ENCODE measurements at places on chromosomes 2 and 18.

- no peak for DNase-seq
Observed at GRCh38 chr18:51157215-51157614, 40.3 kb downstream of the MEX3C start.

- no peak for DNase-seq
Observed at GRCh38 chr2:213064099-213064498, 87.3 kb downstream of the IKZF2 start.

DNA sequence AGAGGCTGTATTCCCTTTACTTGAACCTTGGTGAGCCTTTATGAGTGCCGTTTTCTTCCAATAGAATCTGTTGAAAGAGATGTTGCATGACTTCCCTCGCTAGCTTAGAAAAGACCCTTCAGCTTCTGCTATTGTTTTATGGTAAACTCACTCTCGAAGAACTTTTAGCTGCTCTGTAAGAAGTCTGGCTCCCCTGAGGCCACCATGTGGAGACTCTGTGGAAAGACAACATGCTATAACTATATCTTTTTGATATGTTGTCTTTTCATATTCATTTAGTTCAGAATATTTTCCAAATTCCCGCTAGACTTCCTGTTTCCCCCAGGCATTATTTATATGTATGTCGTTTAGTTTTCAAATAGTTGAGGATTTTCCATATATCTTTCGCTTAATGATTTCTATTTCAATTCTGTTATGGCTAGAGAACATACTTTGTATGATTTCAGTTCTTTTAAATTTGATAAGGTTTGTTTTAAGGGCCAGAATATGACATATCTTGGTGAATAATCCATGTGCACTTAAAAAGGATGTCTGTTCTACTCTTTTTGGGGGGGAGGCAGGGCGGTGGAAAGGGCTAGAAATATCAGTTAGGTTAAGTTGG is 64.1 kb downstream of the PTPN4 start:
- no peak for DNase-seq

DNA sequence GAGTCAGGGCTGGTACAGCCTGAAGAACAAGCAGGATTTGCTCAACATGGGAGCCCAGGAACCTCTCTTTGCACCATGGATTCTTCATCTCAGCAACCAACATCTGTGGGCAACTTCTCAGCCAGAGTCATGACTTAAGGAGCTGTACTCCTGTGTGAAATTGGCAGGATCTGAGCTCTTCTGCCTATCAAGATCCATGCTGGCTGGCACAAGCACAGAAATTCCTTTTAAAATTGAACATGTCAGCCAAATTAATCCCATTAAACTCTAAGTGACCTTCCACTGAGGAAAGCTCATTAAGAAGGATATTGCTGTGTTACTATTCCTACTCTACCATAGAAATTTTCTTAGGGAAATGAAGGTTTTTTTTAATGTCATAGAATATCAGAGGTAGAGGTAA is 110.5 kb upstream of the SCG2 start:
- DNase-seq: no peak

DNA sequence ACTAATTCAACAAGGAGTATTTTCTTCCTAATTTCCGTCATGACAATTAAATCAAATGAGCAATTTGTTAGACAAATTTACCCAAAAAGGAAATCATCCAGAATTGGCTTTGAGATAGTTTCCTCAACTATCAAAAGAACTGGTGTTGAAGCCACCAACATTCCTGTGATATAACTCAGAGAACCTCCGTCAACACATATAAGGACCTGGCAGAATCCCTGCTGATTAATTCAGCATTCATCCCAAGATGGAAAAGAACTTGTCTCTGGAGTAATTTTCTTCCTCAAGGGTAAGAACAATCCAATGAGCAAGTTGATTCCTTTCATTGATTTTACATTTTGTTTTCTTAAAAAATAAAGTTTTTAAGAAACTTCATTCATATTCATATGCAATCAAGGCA is 62.0 kb downstream of the MBD2 start:
- DNase-seq: no peak

- DNase-seq: no peak
Observed at GRCh38 chr18:68431922-68432198, 283.0 kb downstream of the TMX3 start.

GRCh38 chr18:45654677-45655076 is 39.4 kb downstream of the SLC14A2 start:
- no peak for DNase-seq

DNA sequence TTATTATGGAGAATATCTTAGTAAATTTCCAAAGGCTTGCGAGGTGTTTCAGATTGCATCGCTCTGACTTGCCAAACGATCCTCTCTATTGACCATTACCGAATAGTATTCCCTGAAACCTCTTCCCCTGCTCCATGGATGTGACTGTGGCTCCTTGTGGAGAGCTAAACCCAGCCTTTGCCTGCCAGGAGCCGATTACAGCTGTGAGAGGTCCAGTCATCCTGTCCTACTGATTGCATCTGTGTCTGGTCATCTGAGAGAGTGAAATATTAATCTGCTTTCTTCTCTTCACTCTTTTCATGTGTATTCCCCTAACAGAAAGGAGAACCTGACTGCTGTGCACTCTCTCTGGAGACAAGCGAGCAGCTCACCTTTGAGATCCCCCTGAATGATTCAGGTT is 523.9 kb upstream of the NRP2 start:
- DNase-seq: no peak

DNA sequence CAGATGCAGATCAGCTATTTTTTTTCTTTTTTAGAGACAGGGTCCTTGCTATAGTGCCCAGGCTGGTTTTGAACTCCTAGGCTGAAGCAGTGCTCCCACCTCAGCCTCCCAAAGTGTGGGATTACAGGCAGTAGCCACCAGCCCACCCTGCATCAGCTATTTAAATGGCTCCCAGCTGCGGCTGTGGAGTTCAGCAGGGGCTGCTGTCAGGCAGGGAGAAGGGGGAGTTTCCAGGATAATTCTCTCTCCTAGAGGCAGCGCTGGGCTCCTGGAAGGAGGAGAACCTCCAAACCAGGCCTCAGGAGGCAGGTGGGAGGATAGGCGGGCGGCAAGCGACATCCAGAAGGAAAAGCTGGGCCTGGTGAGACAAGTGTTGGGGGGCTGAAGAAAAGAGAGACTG is 65.7 kb downstream of the ACTR2 start:
- no peak for DNase-seq

DNA sequence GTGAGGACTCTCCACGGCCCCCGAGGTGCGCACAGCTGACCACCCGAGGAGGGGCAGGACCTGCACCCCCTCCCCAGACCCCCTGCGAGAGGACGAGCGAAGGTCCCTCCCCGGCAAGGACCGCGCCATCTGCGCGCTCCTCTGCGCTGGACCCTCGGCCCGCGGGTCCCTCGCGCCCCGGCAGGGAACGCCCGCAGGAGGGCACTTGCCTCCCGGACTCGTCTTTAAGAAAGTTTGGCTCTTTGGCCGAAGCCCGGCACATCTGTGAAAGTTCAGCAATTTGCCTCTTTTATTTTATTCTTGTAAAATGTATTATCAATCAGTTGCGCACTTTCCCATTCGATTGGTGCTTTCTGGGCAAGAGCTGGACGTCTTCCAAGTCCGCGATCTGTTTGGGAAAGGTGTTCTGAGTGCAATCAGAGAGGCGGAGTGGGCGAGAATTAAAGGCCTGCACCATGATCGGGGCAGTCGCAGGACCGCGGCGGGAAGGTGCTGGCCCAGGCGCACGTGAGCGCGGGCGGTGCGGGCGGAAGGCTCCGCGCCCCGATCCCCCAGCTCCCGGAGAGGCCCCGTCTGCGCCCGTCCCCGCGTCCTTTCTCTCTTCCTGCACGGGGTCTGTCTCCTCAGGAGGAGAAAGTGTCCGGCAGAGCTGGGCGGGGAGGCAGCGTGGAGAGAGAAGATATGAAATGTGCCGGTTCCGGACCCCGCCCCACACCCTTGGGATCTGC is 1.6 kb upstream of the ALKAL2 start:
- no peak for DNase-seq

GRCh38 chr2:106127776-106128268 is 66.3 kb downstream of the UXS1 start:
- no peak for DNase-seq

- no peak for DNase-seq
Observed at GRCh38 chr2:241966647-241967466, 97.3 kb downstream of the RTP5 start.

GRCh38 chr2:180195847-180196246 is 188.8 kb upstream of the CWC22 start:
- DNase-seq: no peak

DNA sequence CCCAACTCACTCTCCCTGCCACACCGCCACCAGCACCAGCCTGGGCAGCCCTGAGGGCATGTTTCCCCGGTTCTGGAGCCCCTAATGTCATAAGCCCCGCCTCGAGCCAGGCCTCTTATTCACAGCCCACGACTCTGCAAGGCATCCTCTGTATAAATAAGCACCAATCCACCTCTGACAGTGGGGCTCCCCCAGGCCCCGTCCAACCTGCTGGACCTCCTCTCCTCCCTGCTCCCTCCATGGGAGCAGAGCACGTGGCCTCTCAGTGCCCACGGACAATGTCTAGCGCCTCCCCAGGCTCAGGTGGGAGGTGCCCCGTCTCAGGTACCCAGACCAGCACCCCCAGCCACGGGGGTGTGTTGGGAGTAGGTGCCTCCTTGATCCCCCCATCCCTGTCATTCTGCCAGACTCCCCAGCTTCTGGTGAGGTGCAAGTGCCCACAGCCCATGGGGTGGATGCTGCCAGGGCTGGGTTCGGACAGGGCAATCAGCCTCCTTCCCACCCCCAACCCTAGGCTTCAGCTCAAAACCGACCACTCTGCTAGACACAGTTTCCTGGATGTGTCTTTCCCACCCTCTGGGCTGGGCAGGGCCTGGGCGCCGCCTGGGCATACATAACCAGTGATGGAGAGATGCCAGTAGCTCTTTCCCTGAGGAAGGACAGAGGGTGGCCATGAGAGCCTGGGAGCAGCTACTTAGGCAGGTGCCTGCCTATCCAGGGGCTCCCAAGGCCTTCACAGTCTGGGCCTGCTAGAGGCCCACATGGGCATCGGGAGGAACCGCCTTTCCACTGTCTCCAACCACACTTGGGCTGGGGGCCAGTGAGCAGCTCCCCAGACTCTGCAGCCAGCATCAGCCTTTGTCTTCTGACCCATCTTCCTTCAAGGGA is 1.6 kb upstream of the ADRA2B start:
- no peak for DNase-seq

- DNase-seq: no peak
Observed at GRCh38 chr2:212794471-212794870, 255.9 kb upstream of the ERBB4 start.

DNA sequence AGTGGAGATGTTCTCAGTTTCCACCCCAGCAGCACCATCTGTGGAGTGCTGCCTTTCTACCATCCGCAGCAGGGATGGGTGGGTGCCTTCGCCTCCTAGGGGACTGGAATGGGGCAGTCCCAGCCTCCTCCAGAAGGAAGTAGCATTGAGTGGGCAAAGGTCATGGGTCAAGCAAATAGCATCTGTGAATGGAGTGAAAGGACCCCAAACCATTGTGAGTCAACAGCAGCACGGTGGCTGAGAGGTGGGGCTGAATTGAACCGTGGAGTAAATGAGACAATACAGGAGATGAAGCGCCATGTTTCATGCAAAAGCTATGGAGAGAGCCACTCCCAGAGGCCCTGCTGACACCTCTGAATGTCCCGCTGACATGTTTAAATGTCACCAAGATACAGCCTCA is 9.7 kb downstream of the GPR55 start:
- no peak for DNase-seq

DNA sequence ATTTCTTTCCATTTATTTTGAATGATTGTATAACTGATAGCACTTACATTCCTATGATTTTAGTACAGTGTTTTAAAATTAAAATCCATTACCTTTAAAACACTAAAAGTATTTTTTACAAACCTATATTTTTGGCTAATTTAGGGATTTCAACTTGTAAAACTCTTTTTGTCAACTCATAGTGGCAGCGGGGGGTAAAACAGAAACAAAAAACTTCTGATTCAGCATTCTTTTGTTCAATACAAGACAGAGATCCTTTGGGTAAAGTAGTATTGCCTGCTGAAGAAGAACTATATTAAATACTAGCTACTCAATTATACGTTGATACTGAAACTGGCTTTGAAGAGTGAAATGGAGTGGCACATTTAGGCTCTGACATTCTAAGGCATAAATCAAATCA is 437.4 kb upstream of the CDH19 start:
- no peak for DNase-seq

- no peak for DNase-seq
Observed at GRCh38 chr2:39080152-39080551, 40.7 kb downstream of the SOS1 start.

DNA sequence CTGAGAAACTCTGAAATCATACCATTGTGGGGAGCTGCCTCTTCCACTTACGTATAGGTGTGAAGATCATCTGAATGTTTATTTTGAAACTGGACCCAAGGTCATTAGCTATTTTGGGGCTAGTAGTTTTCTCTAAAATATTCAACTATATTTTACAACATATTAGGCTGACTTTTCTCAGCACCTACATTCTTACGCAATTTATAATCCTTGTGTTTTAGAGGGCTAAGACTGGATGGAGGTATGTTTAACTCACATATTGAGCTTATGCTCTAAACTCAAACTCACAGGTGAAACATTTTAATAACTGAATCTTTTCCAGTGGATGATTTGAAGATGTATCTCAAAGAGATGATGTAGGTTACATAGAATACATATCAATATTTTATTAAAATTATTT is 49.2 kb downstream of the EFEMP1 start:
- DNase-seq: no peak

- no peak for DNase-seq
Observed at GRCh38 chr2:151904021-151904420, 75.8 kb upstream of the ARL5A start.

- DNase-seq: no peak
Observed at GRCh38 chr18:3268306-3268705, 6.4 kb downstream of the MYL12B start.

GRCh38 chr2:48855142-48855541 is 99.6 kb upstream of the LHCGR start:
- no peak for DNase-seq

DNA sequence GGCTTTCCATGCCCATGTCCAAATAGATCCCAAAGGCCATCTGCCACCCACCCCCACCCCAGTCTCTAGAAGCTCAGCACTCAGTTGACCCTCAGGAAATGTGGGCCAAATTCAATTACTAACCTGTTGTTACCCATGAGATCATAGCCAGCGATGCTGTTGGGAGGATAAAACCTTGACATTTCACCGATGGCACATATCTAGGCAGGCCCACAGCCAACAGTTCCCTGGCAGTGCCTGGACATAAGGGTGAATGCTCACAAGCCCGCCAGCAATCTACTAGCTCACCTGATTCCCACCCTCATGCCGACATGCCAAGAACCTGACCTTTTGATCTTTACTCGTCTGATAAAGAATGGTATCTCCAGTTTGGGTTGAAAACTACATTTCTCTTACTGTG is 11.8 kb upstream of the ACOXL start:
- DNase-seq: no peak

All from stimulated activated CD4-positive, alpha-beta T cell treated with anti-CD3 and anti-CD28 coated beads, TNF-alpha, amount 100 ng/mL, for 24 hours (primary cell).